ENCODE measurements at places on chromosomes 4 and X.

DNA sequence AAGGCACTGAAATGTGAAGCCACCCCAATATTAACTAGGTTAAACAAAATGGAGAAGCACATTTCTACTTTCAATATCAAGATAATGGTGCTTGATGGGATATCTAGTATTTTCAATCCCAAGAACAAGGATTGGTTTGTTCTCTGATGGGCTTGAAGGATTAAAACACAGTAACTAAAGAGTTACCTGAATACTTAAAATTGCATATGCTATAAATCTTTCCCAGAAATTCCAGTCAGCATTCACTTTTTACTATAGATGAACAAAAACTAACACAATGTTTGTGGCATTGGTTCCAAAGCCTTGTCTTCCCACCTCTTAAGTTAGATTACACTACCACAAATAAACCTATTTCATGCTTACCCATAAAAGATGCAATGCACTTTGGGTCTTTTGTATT, 3.9 kb upstream of the PCDH10 start:
- DNase-seq, result no peak

GRCh38 chrX:104564335-104564734, 1.7 kb upstream of the IL1RAPL2 start:
- DNase-seq, result no peak

DNA sequence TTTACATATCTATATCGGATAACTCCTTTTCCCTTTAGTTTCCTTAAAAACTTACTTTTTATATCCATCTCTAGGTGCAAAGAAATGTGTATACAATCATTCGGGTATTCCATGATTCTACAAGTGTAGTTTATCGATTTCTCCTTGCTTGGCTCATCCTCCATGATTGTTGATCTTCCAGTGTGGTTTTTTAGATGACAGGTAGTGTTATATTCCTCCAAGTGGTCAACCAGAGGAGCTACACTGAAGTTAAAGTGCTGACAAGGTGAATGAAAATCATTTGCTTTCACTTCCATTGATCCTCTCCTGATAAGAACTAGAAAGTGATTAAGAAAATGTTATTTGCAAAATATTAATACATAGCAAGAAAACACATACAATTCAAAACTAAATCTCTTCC, 38.5 kb downstream of the TMEM156 start:
- no peak for DNase-seq

GRCh38 chrX:70504772-70505450, 60.3 kb downstream of the DLG3 start:
- DNase-seq, result no peak

DNA sequence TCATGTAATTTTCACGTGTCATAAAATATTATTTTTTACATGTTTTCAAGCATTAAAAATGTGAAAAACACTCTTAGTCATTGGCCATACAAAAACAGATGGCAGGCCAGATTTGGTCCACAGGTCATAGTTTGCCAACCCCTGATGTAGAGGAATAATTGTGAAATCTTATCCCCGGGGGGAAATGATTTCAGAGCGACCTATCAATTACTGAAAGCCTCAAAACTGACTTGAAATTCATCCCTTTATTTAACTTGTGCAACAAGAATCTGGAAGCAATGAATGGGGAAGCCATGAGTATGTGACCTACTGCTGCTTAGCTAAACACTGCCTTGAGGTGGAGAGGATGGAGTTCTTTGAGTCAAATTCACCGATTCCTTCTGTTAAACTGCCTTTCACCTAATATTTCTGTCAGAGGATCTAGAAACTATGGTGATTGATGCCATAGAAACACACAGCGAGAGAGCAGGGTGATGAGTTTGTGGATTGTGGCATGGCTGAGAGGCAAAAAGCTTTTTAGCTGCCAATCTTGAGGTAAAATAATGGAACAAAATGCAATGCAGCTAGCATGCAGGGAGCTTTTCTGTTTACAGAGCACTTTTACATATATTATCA, 30.3 kb upstream of the BRS3 start:
- no peak for DNase-seq

- no peak for DNase-seq
These were observed 2.7 kb downstream of the EFNB1 start for GRCh38 chrX:68831405-68832100.

DNA sequence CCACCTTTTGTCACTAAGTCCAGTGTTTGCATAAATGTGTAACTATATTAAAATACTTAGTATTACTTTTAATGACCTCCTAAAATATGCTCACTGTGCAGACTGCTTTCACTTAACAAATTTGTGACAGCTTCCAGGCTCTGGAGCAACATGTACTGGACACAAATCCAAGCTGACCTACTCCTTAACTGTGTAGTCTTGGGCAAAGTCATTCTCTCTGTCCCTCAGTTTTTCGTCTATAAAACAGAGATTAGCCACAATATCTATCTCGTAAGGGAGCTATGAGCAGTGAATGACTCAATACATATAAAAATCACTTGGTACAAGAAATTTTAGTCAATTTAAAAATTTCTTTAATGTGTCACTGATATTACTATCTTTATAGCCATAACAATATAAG, 20.4 kb upstream of the RAB40A start:
- no peak for DNase-seq

- DNase-seq, result no peak
These were observed 219.6 kb downstream of the DKK2 start for GRCh38 chr4:106816496-106816895.

Data from BE2C (cell line).